ENCODE measurements at places on chromosomes 7 and 10.
A peak's percentile ranks its signal among the peaks of the same experiment; 100 is the strongest.

DNA sequence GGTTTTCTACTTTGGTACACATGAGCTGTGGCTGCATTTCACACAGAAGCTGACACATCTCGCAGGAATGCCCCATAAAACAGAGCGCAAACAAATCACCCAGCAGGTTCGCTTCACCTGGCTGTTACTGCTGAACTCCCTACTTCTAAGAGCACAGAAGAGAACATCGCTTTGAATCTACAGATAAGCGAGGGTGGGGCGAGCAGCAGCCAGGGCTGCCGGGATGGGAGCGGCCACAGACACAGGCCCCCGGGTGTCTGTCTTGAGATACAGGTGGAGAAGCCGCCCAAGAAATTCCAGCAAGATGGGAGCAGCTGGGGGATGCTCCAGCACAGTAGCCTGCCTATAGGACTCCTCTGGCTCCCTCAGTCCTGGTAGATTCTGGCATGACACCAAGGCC is 27.4 kb downstream of the OGDHL start:
- DNase-seq = no peak

DNA sequence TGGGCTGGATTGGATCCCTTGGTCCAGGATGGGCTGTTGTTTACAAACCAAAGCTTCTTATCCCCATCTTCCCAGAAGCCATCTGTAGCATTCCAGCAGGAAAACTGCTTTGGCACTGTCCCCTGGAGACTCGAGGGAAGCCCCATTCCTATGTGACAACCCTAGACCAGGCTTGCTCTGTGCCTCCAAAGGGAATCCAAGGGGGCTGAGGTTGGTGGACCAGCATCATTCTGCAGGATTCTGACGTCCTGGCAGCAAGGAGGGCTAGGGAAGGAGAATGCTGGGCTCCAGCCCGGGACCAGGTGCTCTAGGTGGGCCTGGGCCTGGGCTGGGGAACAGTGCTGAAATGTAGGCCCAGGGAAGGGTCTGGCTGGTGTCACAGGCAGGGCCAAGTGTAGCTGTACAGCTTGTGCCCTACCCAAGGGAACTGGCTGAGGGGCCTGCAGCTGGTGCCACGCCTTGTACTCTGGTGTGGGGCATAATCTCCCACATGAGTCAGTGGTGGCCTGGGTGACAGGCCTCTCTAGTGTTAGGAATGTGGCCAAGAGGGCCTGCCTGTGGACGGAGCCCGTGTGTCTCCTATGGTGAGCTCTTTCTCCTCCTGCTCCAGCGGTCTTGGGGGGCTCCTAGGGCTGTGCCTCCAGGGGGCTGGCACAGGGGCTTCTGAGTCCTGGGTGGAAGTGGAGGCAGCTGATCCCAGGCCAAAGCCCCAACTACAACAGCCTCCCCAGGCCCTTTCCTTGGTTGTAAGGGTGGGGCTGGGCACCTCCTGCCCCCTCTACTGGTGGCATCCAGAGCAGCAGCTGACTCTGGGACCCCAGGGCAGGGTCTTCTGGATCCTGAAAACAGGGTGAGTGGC is 25.2 kb downstream of the TRIM8 start:
- peak; percentile 68 for DNase-seq

- DNase-seq = no peak
Measured at GRCh38 chr7:151899513-151900360, 22.8 kb upstream of the PRKAG2 start.

DNA sequence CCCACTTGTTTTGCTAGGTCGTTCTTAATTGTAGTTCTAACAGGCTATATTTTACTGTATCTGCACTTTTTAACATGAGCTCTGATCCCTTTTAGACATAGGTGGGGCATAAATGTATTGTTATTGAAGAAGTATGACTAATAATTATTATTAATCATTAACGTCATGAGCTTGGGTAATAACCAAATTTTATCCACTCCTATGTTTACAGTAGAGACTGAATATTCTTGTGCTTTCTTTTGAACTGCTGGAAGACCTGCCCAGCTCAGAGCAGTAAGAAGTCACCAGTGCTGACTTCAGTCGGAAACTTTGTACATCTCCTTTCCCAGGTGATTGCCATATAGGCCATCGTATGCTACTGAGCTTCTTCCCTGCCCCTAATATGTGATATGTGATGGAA is 18.7 kb downstream of the PKD2L1 start:
- no peak for DNase-seq

DNA sequence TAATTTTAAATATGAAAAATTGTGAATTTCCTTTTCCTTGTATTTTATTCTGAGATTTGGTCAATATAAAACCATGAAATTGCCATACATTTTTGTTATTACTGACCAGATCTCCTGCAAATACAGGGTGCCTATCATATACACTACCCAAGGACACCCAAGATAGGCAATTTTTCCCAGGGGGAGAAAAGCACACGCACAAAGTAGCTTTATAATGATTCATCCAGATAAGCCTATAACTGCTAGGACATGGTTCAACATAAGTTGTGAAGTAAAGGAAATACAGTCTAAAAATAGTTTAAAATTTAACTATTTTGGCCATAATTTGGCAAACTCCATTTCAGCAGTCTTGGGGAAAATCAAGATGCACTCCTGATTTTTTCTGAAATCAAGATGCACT is 4.8 kb downstream of the RUFY2 start:
- no peak for DNase-seq

DNA sequence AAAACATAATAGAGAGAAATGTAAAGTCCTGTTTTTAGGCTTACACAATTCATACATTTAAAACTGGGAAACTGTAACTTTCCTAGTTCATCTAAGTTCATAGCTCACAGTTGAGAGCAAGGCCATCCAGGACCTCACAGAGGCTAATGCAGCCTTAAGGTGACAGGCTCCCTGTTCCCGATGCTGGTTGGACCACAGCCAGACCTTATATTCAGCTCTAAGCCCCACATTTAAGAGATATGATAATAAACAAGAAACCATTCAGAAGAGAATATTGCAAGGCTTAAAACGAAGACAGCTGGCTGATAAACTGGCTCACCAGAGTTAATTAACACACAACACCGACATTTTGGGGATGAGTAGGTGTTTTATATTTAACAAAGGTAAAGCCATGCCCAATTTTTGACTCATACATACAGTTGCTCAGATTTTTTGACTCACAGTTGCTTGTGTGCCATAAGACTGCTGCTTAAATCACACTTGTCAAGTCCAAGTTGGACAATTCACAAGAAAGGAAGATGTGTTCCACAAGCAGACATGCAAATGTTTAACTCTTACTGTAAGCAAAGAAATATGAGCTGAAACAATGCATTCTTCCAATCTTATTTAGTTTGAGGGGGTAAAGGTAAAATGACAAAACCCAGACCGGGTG is 41.1 kb upstream of the TMEM213 start:
- DNase-seq = no peak

DNA sequence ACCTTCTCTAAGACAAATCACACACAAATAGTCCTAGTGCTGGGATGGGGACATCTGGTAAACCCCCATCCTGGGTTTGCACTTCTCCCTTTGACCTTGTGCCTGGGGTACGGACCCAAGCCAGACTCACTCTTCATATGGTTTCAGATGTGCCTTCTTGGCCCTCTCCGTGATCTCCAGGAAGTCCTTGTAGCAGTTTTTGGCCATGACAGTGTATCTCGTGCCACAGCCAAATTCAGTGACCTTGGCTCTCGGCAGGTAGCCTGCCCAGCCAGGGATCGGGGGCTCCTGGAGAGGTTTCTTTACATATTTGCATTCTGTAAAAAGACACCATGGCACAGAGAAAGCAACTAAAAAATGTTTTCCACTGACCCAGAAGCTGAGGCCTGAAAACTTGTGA is 43.9 kb downstream of the PNLIPRP2 start:
- no peak for DNase-seq

All from EL (cell line).